ENCODE measurements at places on chromosomes 5 and 9.

DNA sequence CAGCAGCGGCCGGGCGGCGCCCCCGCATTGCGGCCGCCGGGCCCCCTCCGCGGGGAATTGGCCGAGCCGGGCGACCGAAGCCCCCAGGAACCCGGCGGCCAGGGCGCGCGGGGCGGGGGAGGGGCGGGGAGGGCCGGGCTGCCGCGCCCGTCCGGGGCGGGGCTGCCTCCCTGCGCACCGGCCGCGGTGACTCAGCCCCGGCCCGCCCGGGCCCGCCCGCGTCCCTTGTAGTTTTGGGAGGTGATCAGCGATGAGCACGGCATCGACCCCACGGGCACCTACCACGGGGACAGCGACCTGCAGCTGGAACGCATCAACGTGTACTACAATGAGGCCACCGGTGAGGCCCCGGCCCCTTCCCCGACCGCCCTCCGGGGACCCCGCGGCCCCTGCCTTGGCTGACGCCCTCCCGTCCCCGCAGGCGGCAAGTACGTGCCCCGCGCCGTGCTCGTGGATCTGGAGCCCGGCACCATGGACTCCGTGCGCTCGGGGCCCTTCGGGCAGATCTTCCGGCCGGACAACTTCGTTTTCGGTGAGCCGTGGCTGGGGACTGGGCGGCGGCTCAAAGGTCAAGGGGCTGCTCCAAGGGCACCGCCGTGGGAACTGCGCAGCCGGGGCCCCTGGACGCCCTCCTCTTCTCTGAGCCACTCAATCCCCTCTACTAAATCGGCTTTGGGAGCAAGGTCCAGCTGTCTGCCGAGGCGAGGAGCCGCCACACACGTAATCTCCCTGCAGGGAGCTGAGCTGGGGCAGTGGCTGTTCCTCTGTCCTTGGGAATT lies 592 bp downstream of the TUBB4B start:
- DNase-seq: no peak

DNA sequence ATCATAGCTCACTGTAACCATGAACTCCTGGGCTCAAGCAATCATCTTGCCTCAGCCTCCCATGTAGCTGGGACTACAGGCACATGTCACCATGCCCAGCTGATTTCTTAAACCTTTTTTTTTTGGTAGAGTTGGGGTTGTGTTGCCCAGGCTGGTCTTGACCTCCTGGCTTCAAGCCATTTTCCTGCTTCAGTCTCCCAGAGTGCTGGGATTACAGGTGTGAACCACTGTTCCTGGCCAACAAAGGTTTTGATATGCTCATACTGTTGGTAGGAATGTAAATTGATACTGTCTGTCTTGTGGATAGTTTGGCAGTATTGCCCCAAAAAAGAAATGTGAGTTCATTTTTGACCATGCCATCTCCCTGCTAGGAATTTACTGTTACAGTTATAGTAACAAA lies 77.4 kb upstream of the TMEM171 start:
- no peak for DNase-seq

DNA sequence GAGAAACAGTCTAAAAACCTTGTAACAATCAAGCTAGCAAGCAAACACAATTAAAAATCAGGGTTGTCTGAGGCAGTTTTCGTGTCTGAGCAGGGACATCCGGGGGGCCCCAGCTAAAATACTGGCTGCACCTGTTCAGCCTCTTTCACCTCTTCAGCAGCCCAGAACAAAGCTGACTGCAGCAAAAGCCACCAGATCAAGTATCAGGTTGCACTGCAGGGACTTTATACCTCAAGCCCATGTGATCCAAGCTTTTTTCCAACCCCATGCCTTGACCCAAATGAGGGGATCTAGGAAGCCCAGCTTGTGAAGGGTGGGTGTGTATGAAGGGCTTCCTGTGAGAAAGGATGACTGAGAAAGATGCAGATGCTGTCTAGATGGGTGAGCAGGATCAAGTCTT lies 133.4 kb downstream of the SEMA6A start:
- DNase-seq: no peak

DNA sequence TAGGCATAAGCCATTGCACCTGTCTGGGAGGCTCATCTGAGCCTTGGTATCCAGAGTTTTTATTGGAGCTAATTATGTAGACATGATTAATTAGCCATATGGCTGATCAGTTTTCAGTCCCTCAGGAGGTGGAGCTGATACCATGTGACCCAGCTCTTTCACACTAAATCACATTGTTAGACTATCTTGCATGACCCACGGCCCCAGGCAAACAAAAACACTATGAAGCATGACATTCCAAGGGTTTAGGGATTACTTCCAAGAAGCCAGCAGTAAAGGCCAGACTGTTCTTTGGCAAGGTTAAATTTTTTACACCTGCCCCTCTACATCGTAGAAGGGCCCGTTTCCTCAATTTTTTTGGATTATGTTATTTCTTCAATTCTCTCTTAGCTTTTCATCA lies 5.0 kb upstream of the C5orf24 start:
- DNase-seq: no peak

- no peak for DNase-seq
Measured at GRCh38 chr9:113562653-113563381, 99.3 kb downstream of the RGS3 start.

DNA sequence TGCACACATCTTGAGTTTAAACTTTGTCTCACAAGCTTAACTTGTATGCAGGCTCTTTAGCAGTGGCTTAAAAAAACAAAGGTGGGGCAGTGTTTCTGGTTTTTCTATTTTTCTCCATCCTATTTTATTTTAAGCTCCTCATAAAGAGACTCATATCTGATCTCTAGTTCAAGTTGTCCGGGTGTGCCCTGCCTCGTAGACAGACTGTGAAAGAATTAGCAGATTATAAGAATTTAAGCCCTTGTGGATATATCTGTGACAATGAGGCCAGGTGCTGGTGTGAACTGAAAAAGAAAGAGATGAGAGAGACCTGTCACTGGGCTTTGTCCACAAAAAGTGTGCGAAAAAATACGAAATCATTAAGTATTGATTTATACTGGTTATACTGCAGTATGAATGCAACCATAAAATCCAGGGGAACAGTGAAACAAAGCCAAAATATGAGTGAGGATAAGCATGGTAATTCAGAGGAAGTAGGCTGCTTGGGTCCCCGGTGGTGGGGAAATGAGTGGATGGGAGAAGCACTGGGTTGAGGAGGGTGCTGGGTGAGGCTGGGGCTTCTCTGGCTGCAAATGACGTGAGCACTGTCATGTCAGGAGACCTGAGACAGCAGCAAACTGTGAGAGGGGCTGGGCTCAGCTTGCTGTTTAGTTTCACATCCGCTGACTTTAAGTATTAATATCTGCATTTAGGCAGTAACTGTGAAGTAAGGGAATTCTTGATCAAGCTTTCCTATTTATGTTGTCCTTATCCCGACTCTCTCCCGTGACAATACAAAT lies 179.7 kb upstream of the ANKRD55 start:
- no peak for DNase-seq

GRCh38 chr5:1116977-1117376 lies 5.1 kb upstream of the SLC12A7 start:
- no peak for DNase-seq

Data from T1000 (cell line).